ENCODE measurements at places on chromosomes 16 and 17.

GRCh38 chr16:86597880-86598606 is 19.7 kb downstream of the FOXL1 start:
- no peaks in the 10 kb centered on the region for H3K36me3 ChIP-seq
- no peak for DNase-seq
- H3K4me3 ChIP-seq, result no peak overlapping the region
- no peak overlapping the region for H3K27ac ChIP-seq
- H3K4me1 ChIP-seq, result no peaks in the 10 kb centered on the region

- H3K4me1 ChIP-seq, result peaks cover 3% of the 10 kb centered on the region
- H3K4me3 ChIP-seq, result no peak overlapping the region
- peaks cover 52% of the 10 kb centered on the region for H3K36me3 ChIP-seq
- no peak overlapping the region for H3K27ac ChIP-seq
- no peaks in the 10 kb centered on the region for H3K27me3 ChIP-seq
- DNase-seq, result no peak
Observed at GRCh38 chr16:50079397-50080140, 13.8 kb downstream of the HEATR3 start.

DNA sequence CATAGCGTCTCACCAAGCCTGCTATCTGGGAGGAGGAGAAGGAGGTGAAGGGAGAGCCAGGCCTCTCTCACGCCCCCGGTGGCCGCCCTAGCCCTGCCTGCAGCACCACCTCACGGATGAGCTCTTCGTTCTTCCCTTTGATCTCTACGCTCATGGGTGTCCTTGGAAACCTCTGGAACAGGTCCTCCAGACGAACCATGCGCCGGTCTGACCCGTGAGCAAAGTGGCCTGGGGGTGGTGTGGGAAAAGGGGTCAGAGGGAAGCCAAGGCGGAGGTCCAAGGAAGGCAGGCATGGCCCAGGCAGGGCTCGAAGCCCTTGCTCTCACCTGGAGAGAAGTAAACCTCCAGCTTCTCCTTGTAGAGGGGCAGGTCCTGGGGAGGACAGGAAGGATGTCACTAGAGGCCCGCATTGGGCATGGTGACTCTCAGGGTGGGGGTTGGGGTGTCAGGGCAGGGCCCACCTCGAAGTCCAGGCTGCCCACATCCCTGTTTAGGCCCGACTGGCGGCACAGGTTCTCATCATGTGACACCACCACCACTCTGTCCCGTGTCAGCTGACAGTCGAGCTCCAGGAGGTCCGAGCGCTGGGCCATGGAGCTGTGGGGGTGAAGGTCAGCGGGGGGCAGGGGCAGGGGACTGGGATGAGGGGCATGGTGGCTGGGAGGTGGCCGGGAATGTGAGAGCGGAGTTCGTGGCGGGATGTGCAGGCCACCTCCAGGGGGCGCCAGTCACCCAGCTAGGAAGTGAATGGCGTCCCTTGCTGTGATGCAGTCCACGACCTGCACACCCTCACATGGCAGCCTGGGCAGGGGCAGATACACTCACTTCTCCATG is 923 bp downstream of the GDPD3 start:
- DNase-seq, result peak; percentile 56
- peak overlapping the region; percentile 57 for H3K27ac ChIP-seq
- H3K36me3 ChIP-seq, result peaks cover 18% of the 10 kb centered on the region
- no peaks in the 10 kb centered on the region for H3K27me3 ChIP-seq

DNA sequence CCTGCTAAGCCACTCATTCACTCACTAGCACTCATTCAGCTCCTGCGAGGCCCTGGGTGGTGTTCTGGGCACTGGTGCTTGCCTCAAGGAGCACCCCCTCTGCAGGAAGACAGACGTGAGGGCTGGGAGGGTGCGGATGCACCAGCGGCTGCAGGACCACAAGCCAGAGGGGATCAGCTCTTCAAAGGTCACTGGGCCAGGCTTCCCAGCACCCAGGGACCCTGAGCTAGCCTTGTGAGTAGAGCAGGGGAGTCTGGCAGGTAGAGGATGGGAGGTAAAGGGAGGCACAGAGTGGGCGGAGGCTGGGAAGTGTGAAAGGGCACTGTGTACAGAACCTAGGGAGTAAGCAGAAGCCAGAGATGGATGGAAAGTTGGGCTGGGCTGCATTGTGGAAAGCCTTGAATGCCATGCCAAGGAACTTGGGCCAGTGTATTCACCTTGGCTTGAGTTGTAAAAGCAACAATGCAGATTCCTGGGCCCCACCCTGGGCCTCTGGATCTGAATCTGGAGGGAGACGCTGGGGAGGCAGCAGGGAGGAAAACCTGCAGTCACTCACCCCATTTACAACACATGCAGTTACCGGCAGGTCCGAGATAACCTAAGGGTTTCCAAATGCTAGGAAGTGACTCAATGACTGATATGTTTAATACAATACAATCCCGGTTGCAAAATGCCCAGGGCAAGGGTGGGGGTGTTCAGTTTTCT is 1.7 kb downstream of the IL4R start:
- H3K4me1 ChIP-seq, result peaks cover 43% of the 10 kb centered on the region
- no peaks in the 10 kb centered on the region for H3K27me3 ChIP-seq
- DNase-seq, result peak; percentile 63
- peaks cover 61% of the 10 kb centered on the region for H3K36me3 ChIP-seq
- H3K4me3 ChIP-seq, result peak overlapping the region; percentile 98

DNA sequence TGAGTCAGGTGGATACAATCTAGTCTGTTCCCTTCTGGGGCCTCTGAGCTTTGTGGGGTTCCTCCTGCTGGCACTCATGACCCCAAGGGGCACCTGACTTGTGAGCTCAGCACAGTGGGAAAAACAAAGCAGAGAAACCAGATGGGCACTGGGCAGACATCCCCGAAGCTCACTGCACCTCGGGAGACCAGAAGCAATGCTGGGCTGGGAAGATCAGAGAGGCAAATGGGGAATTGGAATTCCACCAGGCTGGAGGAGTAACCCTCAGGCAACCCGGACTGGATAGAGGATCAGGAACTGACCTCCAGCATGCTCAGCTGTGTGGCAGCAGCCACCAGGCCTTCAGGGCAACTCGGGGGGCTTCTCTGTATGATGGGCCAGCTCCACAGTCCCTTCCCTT is 50.3 kb downstream of the ABCC12 start:
- no peak overlapping the region for H3K27ac ChIP-seq
- no peak for DNase-seq
- H3K4me1 ChIP-seq, result no peaks in the 10 kb centered on the region

DNA sequence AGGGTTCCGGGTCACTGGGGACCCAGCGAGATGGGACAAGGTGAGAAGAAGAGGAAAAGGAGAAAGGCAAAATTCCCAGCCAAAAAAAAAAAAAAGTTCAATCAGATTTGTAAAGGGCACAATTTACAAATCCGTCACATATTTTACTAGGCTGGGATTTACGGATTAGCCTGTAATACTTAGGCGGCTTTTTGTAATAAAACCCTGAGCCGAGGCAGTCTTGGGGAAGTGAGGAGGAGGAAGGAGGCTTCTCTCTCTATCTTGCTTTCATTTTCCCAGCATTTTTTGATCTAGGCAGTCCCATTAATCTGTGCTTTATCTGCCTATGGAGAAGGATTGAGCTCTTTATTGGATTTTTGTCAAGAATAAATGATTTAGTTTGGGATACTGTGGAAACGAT is 130.6 kb upstream of the SDK2 start:
- H3K36me3 ChIP-seq, result no peaks in the 10 kb centered on the region
- H3K27me3 ChIP-seq, result no peaks in the 10 kb centered on the region
- no peak for DNase-seq

DNA sequence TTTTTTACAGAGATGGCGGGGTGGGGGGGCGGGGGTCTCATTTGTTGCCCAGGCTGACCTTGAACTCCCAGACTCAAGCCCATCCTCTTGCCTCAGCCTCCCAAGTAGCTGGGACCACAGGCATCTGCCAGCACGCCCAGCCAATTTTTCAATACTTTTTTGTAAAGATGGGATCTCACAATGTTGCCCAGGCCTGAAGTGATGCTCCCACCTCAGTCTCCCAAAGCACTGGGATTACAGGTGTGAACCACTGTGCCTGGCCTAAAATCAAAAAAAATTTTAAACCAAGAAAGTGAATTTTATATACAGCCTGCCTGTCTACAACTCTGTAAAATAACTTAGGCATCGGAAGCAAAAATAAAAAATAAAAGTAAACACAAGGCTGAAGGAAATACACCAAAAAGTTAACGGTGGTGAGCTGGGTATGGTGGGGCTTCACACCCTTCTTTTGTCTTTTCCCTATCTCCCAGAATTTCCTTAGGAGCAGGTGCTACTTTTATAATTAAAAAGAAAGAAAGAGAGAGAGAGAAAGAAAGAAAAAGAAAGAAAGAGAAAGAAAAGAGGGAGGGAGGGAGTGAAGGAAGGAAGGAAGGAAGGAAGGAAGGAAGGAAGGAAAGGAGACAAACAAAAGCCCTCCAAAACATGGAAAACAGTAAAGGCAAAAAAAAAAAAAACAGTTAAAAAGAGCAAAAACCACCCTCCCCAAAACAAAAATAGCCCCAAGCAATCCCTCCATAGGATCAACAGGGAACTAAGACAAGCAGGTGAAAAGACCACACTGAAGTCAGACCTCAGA is 51.4 kb downstream of the TBC1D16 start:
- no peak overlapping the region for H3K4me3 ChIP-seq
- DNase-seq, result no peak
- H3K27me3 ChIP-seq, result no peaks in the 10 kb centered on the region
- H3K27ac ChIP-seq, result no peak overlapping the region
- no peaks in the 10 kb centered on the region for H3K36me3 ChIP-seq

DNA sequence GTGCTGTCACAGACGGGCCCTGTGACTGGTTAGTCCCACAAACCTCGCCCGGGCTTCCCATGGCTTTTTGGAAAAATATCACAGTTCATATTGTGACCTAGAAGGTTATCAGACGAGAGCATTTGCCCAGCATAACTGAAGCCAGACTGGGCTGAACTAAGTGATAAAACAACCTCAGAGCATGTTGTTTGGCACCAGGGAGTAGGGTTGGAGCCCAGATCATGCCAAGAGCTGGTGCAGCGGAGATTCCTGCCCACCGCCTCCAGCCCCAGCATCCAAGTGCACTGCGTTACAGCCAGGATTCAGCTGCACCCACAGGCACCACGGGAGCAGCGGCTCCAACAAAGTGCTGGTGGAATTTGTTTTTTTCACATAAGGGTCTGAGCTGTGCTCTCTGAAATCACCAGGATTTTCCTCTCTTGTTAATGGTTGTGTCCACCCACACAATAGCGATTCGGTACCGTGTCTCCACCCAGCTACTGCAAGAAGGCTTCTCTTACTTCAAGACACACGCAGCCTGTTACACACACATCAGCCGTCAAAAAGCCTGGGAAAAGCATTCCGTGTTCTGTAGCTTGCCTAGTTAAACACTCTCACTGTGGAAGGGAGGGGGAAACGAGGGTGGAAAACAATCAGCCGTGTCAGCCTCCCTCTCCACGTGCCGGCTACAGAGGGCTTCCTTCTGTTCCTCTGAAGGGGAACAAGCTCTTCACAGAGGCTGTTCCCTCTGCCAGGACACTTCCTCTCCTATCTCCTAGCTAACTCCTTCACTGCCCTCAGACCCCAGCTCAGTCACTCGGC is 273.8 kb downstream of the C16orf95 start:
- no peak overlapping the region for H3K4me3 ChIP-seq
- no peak for DNase-seq
- no peak overlapping the region for H3K27ac ChIP-seq
- no peaks in the 10 kb centered on the region for H3K27me3 ChIP-seq
- H3K4me1 ChIP-seq, result no peaks in the 10 kb centered on the region
- no peaks in the 10 kb centered on the region for H3K36me3 ChIP-seq

GRCh38 chr17:611202-611601 is 103.4 kb downstream of the VPS53 start:
- DNase-seq, result no peak
- no peaks in the 10 kb centered on the region for H3K4me1 ChIP-seq
- no peak overlapping the region for H3K4me3 ChIP-seq
- H3K27me3 ChIP-seq, result no peaks in the 10 kb centered on the region
- peaks cover 23% of the 10 kb centered on the region for H3K36me3 ChIP-seq

GRCh38 chr16:2814551-2815298 is 2.3 kb upstream of the PRSS21 start:
- no peaks in the 10 kb centered on the region for H3K36me3 ChIP-seq
- no peak overlapping the region for H3K4me3 ChIP-seq
- H3K27me3 ChIP-seq, result peaks cover 4% of the 10 kb centered on the region
- H3K27ac ChIP-seq, result no peak overlapping the region
- DNase-seq, result no peak

- no peaks in the 10 kb centered on the region for H3K4me1 ChIP-seq
- H3K4me3 ChIP-seq, result no peak overlapping the region
- no peak overlapping the region for H3K27ac ChIP-seq
- no peaks in the 10 kb centered on the region for H3K27me3 ChIP-seq
- no peaks in the 10 kb centered on the region for H3K36me3 ChIP-seq
Observed at GRCh38 chr16:1430214-1430758, 592 bp upstream of the PERCC1 start.

DNA sequence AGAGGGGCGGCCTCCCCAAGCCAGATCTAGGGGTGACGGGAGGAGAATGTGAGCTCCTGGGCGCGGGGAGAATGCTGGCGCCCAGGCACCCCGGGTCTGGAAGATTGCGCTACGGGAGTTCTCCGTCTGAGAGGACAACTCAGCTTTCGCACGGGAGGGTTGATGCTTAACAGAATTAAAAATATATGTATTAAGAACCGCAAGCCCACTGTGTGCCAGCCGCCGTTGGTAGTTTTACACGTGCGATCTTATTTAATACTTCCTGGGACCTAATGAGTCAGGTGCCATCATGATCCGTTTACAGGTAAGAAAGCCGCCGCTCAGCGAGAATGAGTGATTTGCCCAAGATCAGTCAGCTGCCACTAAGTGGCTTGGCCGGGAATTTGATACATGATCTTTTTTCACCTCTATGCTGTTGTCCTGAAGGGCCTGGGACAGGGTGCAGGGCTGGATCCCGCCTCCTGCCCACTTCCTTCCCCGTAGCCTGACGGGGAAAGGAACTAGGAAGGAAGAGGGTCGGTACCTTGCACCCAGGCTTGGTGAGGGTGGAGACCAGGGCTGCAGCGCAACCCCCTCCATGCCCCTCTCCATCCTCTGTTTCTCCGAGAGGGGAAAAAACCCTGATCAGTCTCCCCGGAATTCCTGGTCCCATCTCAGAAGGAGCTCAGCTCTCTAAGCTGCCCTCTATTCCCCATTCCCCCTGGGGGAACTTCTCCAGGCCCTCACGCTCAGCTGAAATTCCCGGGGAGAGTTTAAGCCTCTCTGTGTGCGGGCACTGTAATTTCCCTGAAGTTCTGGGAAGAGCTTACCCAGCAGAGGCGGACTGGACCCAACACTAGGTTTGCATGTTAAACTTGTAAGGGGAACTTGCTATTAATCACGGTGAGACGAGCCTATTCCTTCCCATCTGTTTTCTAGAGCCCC is 983 bp downstream of the VAT1L start:
- peaks cover 57% of the 10 kb centered on the region for H3K27me3 ChIP-seq
- peaks cover 2% of the 10 kb centered on the region for H3K4me1 ChIP-seq
- DNase-seq, result no peak
- no peak overlapping the region for H3K27ac ChIP-seq

DNA sequence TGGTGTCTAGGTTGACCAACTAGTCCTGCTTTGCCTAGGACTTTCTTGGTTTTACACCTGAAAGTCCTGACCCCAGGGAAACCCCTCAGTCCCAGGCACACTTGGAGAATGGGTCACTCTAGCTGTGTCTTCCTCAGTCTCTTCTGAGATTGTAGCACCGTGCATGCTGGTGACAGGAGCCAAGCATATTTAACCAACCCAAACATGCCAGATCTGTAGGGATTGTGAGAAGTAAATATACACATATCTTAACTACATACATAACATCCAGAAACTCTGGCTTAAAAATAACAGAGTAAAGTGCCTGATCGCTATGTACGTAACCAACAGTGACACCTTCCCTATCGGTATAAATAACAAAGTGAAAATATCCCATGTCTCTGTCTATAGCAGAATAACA is 158.1 kb downstream of the HAPSTR1 start:
- DNase-seq, result no peak
- H3K27ac ChIP-seq, result no peak overlapping the region
